ENCODE measurements at places on chromosomes 4 and X. TPM values are rescaled to one million over a fixed set of nuclear protein-coding genes. Genes with fewer than 3 reads are reported as not detected.

Gene ARHGEF6
- 21.4 TPM for polyA plus RNA-seq

Gene CXorf51B
- polyA plus RNA-seq, result not detected

- DNase-seq, result no peak
Observed at GRCh38 chr4:5884796-5885195, 8.1 kb downstream of the CRMP1 start.

DNA sequence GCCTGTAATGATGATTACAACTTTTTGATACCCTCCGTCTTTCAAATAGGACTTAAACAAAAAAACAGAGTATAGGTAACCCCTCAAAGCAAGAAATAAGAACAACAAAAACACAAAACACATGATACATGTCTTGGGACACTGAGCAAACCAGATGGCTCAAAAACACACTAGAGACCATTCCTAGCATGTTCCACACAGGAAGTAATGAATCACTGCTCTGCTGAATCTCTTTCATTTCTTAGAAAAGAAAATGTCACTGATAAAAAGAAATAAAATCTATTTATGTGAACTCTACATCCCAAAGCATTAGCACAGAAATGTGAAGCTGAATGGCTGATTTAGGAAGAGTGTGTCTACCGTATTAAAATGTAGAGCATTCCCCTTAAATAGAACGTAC is 134.5 kb upstream of the IL15 start:
- DNase-seq, result no peak

Gene FRMD7
- polyA plus RNA-seq, result not detected

Gene SPANXA2
- not detected for polyA plus RNA-seq

DNA sequence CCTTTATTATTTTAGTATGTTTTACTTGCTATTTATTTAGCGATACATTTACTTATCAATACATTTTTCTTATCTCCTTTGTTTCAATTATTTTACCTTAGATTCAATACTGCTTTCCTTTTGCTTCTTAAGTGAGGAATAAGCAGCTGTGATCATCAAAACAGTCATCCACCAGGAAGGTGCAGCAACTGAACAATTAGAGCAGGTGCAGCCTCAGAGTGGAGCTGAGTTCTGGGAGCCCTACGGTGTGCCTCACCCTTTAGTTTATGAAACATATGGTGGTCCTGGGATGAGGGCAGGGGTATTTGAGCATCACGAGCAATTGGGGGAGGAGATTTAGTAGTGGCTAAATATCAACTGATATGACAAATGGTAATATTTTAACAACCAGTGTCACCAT is 111.0 kb downstream of the FRYL start:
- no peak for DNase-seq

- DNase-seq, result no peak
Observed at GRCh38 chrX:148159796-148160195, 178.7 kb downstream of the FMR1NB start.

Gene FRG1
- polyA plus RNA-seq, result 51.4 TPM

Gene CFAP47
- polyA plus RNA-seq, result 5.3 TPM

- no peak for DNase-seq
Observed at GRCh38 chr4:6468376-6468775, 4.0 kb downstream of the PPP2R2C start.

- peak; percentile 29 for DNase-seq
Observed at GRCh38 chr4:75696071-75696470, 22.9 kb upstream of the G3BP2 start.

DNA sequence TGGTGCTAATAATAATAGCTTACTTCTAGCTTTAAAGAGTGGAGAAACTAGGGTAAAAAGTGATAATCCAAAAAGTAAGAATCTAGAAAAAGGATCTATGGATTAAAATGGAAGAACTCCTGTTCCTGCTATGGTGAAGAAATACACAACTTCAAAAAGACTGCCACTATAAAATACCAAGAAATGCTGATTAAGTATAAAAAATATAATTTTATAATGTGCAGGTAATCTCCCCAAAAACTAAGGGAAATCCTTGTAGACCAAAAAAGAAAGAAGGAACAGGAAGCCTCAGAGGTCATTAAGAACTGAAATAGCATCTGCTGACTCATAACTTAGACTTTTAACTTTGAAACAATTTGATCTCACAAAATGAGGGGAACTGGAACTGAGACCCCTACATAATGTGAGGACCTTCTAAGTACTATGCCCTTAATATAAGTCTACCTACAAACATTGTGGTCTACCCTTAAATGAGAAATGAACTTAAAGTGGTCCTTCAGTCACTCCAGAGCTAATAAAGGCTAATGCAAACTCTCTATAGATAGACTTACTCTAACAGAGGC is 50.6 kb upstream of the SRPX start:
- no peak for DNase-seq

DNA sequence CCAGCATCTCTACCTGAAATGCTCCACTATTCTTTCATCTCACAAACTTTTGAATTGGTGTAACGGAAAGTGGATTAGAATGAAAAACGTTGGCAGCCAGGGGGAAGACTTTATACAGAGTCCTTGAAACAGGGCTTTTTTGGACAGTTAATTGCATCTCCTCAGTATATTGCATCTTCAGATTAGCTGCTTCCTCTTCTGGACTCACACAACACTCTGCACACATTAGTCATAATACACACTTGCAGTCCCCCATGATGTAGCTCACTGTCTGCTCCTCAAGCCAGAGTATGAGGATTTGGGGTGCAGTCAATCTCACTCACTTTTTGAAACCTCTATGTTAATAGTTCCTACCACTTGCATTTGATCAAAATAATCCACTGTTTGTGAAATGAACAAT is 101.0 kb downstream of the ADGRA3 start:
- DNase-seq, result no peak

Gene BEX4
- polyA plus RNA-seq, result 91.4 TPM

Gene SGMS2
- 20.2 TPM for polyA plus RNA-seq

DNA sequence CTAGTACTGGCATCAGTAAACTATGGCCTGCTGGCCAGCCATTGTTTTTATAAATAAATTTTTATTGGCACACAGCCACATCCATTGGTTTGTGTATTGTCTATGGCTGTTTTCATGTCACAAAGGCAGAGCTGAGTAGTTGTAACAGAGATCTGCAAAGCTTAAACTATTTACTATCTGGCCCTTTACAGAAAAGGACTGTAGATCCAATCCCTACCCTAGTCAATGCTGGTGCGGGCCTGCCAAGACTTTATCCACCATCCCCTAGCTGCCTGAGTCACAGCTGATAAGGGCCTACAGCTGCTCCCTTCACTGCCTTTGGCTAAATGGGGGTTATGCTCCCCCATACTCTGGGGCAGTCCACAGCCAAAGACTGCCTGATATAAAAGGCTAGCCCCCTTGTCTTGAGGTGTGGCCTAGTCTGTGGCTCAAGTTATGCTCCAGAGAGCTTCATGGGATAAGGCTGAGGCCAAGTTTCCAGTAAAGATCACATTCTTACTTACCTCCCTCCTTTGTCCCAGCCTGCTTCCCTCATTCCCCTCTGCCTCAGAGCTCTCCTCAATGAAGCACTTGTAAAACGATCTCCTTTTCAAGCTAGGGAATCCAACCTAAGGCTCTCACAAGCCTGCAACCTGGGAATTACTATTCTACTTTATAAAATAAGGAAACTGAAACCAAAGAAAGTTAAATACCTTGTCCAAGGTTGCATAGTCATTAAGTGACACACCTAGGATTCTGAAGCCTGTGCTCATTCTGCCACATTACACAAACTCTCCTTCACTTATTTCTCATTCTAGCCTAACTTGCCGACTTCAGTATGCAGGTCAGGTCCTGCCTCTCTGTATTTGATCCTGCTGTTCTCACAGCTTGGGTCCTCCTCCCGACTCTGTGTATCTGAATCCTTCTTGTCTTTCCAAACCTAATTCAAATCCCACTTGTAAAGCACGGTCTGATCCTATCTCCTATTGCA is 20.7 kb downstream of the ACE2 start:
- no peak for DNase-seq

- DNase-seq, result no peak
Observed at GRCh38 chrX:48493890-48494364, 14.9 kb upstream of the PORCN start.

Gene SLC49A3
- polyA plus RNA-seq, result 8.9 TPM

- peak; percentile 42 for DNase-seq
Observed at GRCh38 chrX:21479695-21480270, 105.6 kb downstream of the CNKSR2 start.

Gene SLC10A6
- polyA plus RNA-seq, result 0.52 TPM

DNA sequence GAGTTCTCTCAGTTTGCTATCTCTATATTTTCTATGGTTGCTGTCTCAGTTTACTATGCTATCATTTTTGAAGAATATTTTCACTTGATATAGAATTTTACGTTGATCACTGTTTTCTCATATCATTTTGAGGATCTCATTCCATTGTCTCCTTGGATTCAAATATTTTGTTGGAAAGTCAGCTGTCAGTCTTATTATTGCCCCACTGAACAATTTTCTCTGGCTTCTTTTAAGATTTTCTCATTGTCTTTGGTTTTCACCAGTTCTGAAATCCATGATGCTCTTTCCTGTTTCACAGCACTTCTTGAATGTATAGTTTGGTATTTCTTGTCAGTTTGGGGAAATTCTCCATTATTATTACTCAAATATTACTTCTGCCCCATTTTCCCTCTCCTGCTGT is 81.1 kb downstream of the ENPP6 start:
- DNase-seq, result no peak

DNA sequence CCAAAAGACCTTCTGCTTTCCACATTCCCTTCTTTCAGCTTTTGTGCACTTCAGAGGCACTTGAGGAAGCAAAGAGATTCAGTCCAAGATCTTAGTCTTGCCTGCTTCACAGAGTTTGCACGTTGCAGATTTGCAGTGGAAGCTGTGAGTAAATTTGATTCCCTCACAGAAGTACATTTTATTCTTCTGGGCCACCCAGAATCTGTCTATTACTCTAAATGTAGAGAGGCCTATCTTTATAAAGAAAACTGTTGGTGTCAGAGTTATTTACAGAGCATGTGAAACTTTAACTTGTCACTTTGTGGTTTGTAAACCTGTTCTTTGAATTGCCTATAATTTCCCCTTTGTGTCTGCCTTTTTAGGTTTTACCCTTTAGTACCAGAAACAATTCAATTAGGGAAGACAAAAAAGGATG is 15.5 kb downstream of the SPRY1 start:
- DNase-seq, result no peak

Gene PLK4
- 20.2 TPM for polyA plus RNA-seq

Gene TMA16
- 36.6 TPM for polyA plus RNA-seq

DNA sequence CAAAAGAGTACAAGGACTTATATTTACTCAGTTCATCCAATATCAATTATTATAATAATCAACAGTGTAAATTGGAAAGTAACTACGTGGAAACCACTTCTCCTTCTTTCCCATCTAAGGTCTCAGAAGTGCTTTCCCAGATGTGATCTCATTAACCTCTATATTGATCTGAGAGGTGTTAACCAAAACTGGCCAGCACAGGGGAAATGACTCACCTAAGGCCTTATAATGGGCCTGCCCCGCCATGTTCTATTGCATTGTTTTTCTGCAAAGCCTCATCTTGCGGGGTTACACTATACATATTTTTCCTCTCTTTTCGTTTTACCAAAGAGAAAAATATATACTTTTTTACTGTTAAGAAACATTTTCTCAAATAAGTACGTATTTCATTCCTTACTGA is 20.5 kb downstream of the RAB40A start:
- no peak for DNase-seq

Measured in left lung (tissue), 14 donors.